ENCODE measurements at places on chromosomes 2 and 18. TPM values are rescaled to one million over a fixed set of nuclear protein-coding genes. Genes with fewer than 3 reads are reported as not detected.

Gene TMEM150A
- total RNA-seq = 9.4 TPM

Gene ADGRF3
- 0.22 TPM for total RNA-seq

Gene CCDC74B
- total RNA-seq = 5.6 TPM

Gene TMEM17
- total RNA-seq = 3.4 TPM

Gene STAT4
- total RNA-seq = 21.4 TPM

Gene RUFY4
- not detected for total RNA-seq

Gene GALR1
- total RNA-seq = not detected

Gene DSG3
- not detected for total RNA-seq

Gene COPS7B
- total RNA-seq = 26.1 TPM

Gene AQP12B
- total RNA-seq = not detected

Gene TFCP2L1
- under 0.01 TPM for total RNA-seq

Gene IL1RL2
- 3.7 TPM for total RNA-seq

Gene UGT1A8
- total RNA-seq = not detected

Gene SPHKAP
- not detected for total RNA-seq

Gene B3GNT7
- 0.78 TPM for total RNA-seq

Gene ANKRD30BL
- not detected for total RNA-seq

Gene GALNT14
- 0.86 TPM for total RNA-seq
